ENCODE measurements at places on chromosomes 5 and 9.

GRCh38 chr9:121863955-121864354 is 212.5 kb downstream of the DAB2IP start:
- no peak for DNase-seq

GRCh38 chr9:2674141-2674824 is 43.0 kb upstream of the KCNV2 start:
- no peak for DNase-seq

DNA sequence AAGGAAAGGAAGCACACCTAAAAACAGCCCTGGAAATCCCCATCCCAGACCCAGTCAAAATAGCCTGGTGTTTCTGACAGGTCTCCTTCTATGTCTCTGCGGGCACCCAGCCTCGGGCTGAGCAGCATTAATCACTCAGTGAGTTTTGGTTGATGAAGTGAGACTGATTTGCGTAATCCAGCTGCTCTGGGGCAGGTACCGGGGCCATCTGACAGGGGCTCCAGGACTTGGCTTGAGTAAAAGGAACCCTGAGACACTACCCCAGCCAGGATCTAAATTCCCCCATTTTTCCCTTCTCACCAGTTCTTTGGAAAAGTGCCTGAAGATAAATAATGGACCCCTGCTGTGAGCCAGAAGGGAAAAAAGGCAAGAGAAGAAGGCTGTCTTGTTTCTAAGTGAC is 596 bp downstream of the SLC28A3 start:
- no peak for DNase-seq

DNA sequence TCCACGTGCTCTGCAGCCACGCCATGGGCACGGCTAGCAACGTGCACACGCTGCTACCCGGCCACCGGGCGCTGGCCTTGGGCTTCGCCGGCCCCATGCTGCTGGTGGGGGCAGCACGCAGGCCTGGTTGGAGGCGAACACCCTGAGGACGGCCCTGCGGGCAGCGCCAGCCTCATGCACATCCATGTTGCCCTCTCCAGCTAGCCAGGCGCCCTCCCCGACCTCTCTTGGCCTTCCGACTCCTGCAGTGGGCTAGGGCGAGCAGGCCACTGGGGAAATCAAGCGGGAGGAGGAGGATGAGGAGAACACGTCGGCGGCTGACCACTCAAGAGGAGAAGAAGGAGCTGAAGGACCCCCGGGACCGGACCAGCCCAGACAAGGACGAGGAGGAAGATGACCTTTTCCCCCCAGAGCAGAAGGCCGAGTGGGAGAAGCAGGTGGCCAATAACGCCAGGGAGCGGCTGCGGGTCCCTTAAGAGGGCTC is 73.3 kb downstream of the INSL6 start:
- DNase-seq: no peak

DNA sequence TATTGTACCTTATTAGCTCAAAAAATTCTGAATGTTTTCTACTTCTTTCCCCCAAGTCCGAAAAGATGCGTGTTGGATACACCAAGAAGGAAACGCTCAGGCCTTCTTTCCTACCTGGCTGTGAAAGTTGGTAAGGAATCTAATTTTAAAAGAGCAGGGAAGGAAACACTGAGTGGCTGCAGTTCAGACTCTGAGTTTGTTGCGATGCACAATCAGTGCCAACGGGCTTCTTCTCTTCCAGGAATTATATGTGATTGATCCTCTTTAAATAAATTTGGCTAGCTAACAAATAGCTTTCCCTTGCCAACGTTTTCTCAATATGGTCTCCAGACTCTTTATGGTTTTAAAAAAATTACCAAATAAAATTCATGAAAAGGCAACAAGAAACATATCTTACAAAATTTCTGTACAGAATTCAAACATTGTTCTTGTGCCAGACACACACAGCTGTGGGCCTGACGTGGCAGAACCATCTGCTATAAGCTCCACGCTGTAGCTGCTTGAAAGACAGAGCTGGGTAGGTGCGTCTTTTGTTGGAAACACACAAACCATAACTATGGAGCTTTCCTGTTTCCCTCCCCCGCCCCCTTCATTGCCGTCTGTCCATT is 493.1 kb downstream of the ZNF608 start:
- DNase-seq: no peak

GRCh38 chr5:134086943-134087305 is 27.6 kb upstream of the TCF7 start:
- peak; percentile 61 for DNase-seq

- no peak for DNase-seq
Observed at GRCh38 chr9:134058716-134059115, 9.1 kb downstream of the BRD3 start.

- no peak for DNase-seq
Observed at GRCh38 chr5:56305001-56305950, 72.1 kb upstream of the ANKRD55 start.

DNA sequence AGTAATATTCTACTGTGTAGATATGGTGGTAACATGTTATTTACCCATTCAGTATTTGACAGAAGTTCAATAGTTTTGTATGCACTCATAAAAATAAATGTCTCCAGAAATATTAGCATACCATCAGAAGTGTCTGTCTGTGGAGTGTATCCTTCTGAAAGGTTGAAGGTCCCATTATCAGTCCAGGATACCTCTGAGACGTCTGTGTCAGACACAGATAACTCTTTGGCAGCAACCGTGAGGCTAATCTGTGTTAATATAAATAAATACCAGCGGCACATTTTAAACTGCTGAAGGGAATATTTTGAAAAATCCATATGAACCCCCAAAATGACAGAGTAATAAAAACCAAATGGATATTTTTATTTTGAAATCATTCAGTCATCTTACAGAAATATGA is 11.9 kb upstream of the ZNF622 start:
- DNase-seq: no peak

- DNase-seq: no peak
Observed at GRCh38 chr5:137466889-137467288, 32.2 kb downstream of the SPOCK1 start.

GRCh38 chr5:143054480-143054941 is 284.3 kb downstream of the ARHGAP26 start:
- no peak for DNase-seq

DNA sequence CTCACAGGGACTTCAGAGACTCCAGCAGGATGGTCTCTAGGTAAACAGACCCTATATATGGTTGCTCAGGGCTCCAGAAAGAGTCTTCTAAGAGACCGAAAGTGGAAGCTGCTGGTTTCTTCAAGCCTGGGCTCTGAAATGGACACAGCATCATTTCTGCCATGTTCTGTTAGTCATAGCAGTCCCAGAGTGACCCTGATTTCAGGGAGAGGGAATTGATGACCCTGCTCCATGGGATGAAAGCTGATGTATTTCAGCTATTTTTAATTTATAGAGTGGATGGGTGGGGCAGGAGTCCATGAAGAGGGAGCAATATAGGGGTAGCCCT is 135.3 kb downstream of the FBXL7 start:
- DNase-seq: no peak

DNA sequence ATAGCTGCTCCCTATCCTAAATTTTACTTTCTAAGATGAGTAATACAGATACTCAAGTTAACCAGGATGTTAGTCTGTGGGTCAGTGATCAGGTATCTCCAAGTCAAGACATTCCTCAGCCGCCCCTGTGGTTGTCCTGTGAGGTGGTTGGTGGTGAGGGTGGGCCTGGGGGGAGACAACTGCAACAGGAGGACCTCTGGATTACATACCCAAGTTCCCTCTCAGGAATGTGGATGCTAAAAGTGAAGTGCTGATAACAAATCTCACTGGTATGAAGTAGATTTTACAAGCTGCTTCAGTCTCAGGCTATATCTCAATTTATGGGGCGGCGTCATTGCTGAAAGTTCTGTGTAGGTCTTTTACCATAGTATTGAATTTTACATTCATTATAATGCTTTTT is 38.3 kb downstream of the SLC1A3 start:
- no peak for DNase-seq

DNA sequence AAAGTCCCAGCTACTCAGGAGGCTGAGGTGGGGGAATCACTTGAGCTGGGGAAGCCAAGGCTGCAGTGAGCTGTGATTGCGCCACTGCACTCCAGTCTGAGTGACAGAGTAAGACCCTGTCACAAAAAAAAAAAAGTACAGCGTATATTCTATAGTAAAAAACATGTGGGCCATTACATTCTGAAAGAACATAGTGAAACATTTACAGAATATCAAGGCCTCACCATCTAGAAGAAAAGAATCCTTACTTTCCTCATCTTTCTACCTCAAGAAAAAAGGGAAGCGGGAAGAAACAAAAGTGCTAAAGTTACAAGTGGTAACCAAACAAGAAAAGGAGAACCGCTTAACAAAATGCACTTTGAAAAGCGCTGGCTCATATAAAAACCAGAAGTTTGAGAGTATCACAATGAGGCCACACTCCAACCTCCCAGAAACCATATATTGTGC is 5.7 kb upstream of the SYK start:
- DNase-seq: no peak

DNA sequence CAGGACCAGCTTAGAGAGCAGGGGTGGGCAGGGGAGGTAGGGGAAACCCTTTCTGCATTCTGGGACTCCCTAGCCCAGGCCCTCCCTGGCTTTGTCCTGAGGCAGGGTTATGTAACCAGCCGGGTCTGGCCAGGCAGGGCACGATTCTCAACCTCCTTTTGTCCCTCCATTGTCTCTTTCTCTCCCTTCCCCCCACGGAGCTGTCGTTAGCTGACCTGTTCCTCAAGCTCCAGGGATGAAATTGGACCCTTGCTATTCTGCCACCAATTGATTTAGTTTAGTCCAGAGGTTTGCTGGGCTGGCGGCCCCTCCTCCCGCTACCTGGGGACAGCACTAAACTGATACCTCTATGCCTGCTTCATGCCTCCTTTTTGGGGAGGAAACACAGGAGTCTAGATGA is 9.4 kb upstream of the NDST1 start:
- no peak for DNase-seq

- no peak for DNase-seq
Observed at GRCh38 chr9:129435291-129435690, 185.6 kb downstream of the C9orf50 start.

- DNase-seq: no peak
Observed at GRCh38 chr5:181054138-181054537, 14.1 kb downstream of the BTNL9 start.

GRCh38 chr5:78472469-78473106 is 112.2 kb downstream of the SCAMP1 start:
- DNase-seq: no peak

DNA sequence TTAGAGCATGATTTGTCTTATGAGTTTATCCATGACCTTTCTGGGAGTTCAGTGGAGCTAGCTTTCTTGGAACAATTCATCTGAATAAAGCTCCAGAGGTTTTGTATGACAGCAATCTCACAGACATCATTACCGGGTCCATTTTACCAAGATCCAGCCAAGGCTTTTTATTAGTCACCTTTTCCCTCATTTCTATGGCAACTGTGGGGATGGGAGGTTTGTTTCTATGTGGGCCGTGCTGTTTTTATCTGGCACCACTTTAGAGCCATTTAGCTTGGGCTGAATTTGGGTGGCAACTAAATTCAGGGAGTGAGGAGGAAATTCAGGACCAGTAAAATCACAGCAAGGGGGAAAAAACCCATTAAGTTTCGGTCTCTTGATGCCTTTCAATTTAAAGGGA is 245.7 kb downstream of the NSG2 start:
- no peak for DNase-seq

DNA sequence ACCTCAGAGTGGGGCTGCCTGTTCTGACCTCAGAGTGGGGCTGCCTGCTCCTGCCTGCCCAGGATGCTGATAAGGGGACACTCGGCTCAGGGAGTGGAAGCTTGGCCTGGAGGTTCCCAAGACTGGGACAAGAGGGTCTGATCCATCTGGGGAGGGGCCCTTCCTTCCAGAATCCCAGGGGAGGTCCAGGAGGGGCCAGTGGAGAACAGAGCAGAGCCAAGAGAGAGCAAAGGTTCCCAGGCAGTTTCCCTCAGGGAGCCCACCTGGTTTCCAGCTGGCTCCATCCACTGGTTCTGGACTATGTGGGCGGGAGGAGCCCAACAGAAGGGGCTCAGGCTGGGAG is 49.1 kb upstream of the RNU6ATAC start:
- no peak for DNase-seq

DNA sequence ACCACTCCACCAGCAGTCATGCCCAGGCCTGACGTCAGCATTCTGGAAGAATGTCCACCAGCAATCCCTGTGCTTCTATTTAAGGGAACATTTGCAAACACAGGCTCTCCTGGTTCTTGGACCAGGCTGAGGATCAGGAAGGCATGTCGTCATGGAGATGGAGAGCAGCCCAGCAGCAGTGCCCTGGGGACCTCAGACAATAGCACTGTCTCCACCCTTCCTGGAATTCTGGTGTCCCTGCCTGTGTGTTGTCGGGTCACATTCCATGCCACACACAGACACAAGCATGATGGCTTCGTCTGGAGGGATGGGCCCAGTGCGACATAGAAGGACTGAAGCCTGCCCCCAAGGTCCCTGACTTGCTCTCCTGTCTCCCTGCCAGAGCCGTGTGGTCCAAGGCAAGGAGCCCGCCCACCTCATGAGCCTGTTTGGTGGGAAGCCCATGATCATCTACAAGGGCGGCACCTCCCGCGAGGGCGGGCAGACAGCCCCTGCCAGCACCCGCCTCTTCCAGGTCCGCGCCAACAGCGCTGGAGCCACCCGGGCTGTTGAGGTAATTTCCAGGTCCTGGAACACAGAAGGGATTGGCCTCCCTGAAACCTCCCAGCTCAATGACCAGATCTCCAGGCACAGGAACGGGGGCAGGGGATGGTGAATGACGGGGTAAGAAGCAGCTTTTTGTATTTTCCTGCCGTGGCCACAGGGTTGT is 43.8 kb downstream of the STOM start:
- no peak for DNase-seq

GRCh38 chr9:121261107-121261460 is 6.9 kb upstream of the GSN start:
- no peak for DNase-seq

DNA sequence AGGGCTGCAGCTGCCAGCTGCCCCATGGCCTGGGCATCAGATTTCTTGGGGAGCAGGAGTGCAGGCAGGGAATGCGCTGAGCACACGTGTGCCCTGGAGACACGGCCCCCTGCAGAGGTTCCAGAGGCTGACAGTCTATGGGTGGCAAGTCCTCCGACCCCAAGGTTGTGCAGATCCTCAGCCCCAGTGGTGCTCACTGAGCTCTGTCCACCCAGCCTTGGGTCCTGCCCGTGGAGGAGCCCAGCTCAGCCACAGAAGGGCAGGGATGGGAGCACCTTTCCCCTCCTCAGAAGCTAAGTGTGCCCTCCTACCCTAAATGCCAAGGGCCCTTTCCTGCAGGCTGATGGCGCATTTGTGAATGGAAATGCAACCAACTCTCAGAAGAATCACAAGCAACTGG is 341.0 kb downstream of the IRX2 start:
- DNase-seq: no peak

DNA sequence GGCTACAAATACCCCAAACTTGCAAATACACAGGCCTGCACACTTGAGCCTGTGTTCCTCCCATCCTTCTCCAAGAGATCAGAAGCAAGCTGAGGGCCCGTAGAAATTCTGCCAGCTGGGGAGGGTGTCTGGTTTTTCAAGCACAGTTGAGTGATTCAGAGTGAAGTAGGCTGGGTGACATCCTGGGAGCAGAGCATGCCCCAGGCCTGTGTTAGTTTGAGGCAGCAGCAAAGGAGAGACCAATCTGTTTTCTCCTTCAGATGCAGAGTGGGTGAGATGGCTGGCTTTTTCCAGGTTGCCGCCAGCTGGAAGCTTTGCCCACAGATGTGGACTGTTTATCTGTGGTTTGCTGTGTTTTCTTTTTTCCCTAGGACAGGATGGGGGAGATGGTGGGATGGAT is 63.1 kb downstream of the RCL1 start:
- DNase-seq: no peak

- DNase-seq: no peak
Observed at GRCh38 chr5:80763211-80763610, 108.4 kb upstream of the DHFR start.
